ENCODE measurements at places on chromosomes 7 and 10.

DNA sequence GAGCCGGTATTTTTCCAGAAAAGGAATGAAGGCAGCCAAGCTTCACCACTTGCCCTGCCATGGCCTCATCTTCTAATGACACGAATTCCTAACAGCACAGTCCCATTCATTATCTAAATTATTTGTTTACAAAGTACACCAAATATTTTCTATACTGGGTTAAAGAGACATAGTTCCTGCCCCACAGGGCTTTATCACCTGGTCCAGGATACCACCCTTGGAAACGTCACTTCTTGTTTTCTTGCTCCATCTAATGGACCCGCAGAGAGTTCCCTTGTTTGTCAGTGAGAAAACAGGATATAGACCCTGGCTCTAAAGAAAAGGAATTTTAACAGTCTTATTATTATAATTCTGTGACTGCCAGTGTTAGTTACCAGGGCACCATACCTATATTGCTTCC, 1165.4 kb downstream of the GATA3 start:
- DNase-seq, result peak; percentile 21

DNA sequence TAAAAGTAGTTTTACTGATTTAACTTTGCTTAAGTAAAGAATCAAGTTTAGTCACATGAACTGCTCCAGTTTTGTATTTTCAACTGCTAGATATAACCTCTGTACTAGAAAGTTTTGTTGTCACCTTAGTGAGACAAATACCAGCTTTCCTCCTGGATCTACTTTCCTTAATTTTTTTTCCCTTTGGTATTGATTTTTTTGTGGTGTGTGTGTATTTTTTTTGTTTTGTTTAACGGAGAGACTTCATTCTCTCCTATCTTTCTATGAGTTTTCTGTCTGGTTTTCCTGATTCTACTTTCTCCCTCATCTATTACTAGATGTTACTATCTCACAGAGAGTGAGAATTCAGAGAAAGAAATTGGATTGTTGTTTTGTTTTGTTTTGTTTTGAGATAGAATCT, 52.0 kb downstream of the TASOR2 start:
- DNase-seq, result no peak

DNA sequence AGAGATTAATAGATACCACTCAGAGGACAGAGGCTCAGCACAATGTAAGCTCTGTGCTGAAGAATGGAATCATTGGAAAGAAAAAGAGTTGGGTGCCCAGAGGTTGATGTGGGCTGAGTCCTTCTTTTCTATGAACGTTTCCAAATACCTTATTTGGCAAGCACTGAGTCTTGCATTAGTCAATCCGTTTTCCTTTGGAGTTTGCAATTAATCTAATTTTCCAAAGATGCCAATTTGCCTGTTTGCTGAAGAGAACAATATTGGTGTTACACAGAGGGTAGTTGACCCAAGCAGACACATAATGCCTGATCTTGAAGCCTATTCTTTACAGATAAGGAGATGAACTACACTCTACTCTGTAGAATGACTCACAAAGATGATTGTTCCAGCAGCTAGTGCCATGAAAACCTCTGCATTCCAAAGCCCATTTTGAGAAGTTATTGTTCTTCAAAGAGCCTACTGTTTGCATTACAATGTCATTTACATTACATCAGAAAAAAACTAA, 55.4 kb upstream of the MET start:
- no peak for DNase-seq

DNA sequence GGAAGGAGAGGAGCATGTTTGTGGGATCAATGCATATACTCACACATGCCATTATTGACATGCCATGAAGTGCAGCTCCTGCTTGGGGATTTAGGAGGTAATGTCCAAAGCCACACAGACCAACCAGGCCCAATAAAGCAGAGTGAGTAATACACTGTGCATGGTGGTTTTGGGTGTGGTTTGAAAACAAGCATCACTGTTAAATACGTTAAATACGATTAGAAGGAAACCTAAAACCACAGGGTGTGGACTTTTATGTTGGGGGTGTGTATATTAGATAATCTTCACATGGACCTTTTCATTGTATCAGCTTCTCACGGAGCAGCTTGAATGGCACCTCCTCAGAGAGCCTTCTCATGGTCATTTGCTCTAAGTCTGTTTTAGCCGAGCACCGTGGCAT, 10.4 kb upstream of the EIF3A start:
- DNase-seq, result no peak

DNA sequence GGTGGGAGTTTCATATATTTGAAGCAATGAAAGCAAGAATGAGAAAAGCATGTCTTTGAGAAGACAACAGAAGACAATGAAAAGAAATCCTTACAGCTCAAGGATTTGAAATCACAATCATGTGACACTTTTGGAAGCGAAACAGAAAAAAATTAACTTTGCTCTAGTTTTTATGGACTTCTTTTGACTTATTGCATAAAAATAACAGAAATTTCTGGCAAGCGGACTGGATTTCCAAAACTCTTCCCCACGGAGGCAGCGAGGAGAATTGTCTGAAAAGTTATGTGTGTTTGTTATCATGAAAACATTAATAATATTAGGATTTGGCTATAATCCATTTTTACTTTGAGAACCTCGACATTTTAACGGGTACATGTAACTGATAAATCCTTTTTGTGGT, 223.3 kb downstream of the LRMDA start:
- DNase-seq, result no peak

- DNase-seq, result no peak
These were observed 8.2 kb downstream of the PRXL2A start for GRCh38 chr10:80416479-80417098.

DNA sequence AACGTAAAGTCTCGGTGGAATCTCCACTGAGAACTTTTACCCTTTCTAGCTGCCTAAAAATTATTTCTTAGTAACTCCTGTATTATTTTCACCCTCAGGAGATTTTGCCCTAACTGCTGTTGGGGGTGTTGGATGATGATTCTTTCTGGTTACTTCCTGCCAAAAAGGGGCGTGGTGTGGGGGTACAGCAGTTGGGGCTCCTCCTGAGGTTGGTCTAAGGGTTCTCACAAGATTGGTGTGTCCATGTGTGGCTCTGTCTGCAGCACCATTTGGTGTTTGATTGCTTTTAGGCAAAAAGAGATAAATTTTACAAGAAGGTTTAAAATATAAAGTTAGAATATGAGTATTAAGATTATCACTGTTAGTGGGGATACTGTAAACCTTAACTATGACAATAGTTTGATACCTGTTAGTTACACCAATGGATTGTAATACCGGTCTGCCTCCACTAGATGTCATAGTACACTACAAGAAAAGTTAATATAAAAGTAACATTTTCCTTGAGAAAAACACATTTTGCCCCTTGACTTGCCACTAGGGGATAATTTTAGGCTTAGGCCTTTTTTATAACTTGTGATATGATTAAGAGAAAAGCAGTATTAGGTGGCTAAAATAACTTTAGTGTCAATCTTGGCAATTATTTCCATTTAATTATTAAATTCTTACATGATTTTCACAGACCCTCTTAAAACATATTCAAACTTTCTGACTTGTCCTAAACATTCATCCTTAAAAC, 928.7 kb downstream of the IPMK start:
- DNase-seq, result peak; percentile 20

DNA sequence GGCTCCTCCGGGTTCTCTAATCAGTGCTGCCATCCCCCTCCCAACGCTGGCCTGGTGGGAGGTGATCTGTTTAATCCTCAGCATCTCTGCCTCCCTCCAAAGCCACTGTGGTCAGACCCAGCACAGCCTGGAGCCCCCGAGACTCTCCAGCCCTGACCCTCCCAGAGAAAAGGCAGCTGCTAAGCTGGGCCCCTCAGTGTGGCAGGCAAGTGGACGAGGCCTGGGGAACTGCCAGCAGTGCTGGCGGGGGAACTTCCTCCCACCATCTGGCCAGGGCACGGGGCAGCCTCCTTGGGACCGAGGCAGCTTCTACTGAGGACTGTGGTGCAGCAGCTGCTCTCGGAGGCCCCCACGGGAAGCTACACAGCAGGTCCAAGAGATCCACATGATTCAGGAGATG, 51.1 kb downstream of the DPYSL4 start:
- DNase-seq, result peak; percentile 42

- no peak for DNase-seq
These were observed 120.5 kb downstream of the FANK1 start for GRCh38 chr10:126016882-126017281.

- DNase-seq, result no peak
These were observed 95.4 kb downstream of the ZRANB1 start for GRCh38 chr10:125037145-125037877.

- DNase-seq, result peak; percentile 6
These were observed 34.4 kb upstream of the SVIL start for GRCh38 chr10:29669149-29669548.

DNA sequence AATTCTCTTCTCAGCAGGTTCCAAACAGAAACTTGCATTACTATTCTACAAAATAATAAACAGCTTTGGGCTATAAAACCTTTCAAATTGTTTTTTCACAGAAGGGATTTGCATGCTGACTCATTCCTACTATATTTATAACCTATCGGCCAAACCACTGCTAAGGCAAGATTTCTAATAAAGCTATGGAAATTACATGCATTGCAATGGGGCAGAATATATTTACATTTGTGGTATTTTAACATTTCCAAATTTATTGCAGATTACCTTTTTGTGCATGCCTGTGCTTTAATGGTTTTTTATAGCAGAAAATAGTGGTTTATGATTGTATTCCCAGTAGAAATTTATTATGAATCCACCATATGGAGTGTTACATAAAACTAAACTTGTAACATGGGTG, 69.0 kb upstream of the NPVF start:
- DNase-seq, result no peak

DNA sequence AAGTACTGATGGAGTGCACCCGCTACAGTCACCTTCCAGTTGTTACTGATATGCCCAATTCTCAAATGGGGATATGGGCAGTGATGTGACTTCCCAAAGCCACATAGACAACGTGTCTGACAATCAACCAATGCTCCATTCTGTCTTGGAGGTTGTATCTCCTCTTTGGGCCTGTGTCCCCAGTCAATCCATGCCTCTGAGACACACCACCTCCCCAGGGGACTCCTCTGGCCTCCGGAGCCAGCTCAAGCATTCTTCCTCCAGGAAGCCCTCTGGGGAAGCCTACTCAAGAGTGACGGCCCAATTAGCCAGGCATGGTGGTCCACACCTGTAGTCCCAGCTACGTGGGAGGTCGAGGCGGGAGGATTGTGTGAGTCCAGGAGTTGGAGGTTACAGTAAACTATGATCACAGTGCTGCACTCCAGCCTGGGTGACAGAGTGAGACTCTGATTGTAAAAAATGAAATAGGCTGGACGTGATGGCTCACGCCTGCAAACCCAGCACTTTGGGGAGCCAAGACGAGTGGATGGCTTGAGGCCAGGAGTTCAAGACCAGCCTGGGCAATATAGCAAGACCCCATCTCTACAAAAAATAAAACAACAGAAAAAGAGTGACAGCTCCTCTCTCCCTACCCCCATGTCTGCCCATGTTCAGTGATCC, 99.5 kb upstream of the TNRC18 start:
- no peak for DNase-seq

GRCh38 chr7:37198906-37199485, 249.7 kb downstream of the ELMO1 start:
- peak; percentile 88 for DNase-seq

GRCh38 chr10:95605163-95605562, 44.0 kb upstream of the SORBS1 start:
- no peak for DNase-seq

DNA sequence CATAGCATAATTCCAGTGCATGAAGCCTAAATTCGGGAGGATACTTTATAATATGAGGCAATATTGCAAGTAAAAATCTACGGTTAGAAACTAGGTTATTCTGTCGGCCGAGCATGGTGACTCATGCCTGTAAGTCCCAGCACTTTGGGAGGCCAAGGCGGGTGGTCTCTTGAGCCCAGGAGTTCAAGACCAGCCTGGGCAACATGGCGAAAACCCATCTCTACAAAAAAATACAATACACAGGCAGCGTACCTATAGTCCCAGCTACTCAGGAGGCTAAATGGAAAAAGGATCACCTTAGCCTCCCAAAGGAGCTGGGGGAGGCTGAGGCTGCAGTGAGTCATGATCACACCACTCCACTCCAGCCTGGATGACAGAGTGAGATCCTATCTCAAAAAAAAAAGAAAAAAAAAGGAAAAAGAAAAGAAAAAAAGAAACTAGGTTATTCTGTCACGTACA, 14.2 kb downstream of the SKAP2 start:
- no peak for DNase-seq

DNA sequence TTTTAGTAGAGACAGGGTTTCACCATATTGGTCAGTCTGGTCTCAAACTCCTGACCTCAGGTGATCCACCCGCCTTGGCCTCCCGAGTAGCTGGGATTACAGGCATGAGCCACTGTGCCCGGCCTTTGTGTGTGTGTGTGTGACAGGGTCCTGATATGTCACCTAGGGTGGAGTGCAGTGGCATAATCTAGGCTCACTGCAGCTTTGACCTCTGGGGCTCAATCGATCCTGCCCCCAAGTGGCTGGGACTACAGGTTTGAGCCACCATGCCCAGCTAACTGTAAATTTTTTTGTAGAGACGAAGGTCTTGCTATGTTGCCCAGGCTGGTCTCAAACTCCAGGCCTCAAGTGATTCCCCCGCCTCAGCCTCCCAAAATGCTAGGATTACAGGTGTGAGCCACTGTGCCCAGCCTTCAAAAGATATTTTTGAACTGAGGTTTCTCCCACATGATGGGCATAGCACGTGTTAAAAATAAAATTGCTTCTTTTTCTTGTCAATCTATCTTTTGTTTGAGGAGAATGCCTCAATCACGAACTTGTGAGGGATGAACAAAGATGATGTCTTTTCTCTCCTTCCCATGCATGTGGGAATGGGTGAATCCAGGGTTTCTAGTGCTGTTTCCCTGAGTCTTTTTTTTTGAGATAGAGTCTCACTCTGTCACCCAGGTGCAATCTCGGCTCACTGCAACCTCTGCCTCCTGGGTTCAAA, 30.8 kb upstream of the PSAP start:
- DNase-seq, result no peak

- no peak for DNase-seq
These were observed 872.6 kb upstream of the SORCS1 start for GRCh38 chr10:108037061-108037460.

DNA sequence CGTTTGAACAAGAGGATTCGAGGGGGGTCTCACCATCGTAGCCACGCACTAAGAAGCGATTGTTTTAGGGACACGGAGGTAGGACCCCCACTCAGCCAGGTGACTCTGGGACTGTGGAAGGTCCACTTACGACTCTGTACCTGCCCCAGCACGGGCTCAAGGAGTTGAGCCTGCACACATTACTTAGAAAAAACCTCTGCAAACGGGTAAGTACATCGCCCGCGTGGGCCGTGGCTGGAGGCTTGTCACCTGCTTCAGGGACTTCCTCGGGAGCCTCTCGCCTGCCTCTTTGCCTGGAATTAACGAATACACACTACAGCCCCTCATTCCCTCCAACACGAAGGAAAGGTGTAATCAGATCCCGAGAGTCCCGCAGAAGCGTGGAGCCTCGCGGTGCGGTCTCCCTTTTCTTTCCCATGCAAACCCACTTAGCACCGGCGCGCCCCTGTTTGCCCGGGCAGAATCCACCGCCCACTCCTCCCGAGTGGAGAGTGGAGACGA, 826 bp downstream of the PODXL start:
- DNase-seq, result no peak

GRCh38 chr10:23197416-23197861, 5.3 kb downstream of the PTF1A start:
- no peak for DNase-seq

- DNase-seq, result peak; percentile 11
These were observed 993 bp downstream of the ZC3HAV1 start for GRCh38 chr7:139108266-139109187.

All from cerebellar cortex (tissue), 1 donor.